ENCODE measurements at places on chromosomes 7 and 10.

GRCh38 chr7:135200821-135201331 is 10.4 kb downstream of the WDR91 start:
- no peak for DNase-seq

- no peak for DNase-seq
These were observed 103.6 kb downstream of the AHR start for GRCh38 chr7:17401791-17402627.

DNA sequence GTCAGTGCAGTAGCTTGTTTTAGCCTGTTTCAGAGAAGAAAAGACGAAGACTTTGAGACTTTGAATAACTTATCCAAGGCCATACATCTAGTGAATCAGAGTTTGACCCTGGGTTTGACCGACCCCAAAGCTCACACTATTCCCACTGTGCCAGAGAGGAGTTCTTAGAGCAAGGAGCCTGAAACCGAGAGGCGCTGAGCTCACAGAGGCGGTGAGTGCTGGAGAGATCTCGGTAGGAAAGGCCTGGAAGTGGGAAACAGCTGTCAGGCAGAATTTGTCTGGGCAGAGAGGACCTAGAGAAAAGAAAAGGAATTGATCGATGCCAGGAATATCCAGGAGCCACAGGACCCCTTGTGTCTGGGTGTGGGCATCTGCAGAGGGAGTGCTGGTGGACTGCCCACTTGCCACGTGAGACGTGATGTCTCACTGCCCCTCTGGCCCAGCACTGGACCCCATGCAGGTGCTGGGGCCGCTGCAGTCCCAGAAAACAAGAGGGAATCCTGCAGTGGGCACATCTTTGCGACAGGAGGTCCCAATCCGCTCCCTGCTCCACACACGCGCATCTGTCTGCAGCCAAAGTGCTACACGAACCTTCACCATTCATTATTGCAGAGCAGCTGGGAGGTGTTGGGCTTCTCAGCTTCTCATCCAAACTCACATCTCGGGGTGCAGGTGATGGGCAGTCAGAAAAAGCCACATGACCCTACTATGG is 6.2 kb downstream of the CALML3 start:
- peak; percentile 22 for DNase-seq

DNA sequence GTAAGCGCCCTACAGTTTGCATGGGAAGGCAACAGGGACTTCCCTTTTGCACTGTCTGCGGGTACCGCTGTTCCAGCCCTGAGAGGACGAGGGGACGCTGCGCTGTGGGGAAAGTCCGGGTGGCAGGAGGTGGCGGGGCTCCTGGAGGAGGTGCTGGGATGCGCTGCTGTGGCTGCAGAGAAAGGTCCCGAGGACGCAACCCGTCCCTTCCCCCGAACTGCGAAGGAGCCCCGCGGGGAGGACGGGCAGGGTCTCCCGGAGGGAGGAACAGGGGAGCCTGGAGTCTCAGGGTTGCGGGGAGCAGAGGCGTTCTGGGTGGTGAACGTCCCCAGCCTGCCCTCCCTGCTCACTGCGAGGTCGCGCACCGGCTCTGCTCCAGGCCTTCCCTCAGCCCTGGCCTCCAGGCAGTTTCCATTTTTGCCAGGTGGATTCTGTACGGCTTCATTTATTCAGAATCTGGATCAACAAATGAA is 91.6 kb downstream of the CXCL12 start:
- peak; percentile 59 for DNase-seq

DNA sequence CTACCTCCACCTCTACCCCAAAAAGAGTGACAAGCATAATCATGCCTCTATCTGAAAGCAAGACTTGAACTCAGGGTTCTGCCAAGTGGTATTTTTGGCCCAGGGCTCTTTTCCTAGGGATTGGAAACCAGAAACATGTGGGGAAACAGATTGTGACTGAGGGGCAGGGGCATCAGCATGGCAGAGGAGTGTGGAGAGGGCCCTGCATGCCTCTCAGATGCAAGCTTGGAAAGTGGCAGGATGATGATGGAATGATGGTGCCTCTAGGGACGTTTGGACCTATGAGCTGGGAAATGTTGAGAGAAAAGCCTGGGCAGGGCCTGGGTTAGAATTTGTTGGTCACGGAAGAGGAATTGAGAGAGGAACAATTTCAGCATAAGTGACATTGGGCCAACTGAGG is 78.4 kb upstream of the LEP start:
- no peak for DNase-seq

DNA sequence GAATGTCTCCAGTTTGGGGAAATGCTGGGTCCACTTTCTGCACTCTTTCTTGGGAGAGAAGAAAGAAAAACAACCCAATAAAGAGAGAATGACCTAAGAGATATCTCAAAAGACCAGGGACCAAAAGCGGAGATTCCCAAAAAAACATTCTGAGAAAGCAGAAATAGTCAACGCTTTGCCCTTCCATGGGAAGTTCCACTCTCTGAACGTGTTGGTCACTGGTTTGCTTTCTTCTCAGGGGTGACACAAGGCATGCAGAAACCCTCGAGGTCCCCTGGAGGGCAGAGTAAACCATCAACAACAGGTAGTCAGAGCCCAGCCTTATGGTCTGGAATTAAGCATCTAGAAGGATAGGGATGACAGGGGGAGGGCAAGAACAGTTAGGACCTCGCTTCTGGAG is 26.2 kb upstream of the AOAH start:
- DNase-seq: no peak

DNA sequence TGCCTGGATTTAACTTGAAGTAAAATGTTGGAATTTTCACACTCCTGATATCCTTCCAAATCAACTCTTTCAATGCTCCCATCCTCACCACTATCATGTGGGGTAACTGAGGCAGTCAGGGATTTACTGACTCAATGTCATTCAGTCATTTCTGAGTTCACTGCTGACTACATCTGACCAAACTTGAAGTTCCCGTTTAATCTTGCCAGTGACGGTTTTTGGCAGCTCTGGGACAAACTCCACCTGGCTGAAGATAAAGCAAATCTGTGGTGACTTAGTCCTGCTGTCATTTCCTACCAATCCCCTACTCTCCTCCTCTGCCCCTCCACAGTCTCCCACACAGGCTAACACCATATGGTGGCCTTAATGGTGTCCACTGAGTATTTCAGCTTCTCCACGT is 22.7 kb upstream of the ACSM6 start:
- DNase-seq: no peak

- DNase-seq: no peak
These were observed 26.8 kb upstream of the AQP1 start for GRCh38 chr7:30884881-30885280.

DNA sequence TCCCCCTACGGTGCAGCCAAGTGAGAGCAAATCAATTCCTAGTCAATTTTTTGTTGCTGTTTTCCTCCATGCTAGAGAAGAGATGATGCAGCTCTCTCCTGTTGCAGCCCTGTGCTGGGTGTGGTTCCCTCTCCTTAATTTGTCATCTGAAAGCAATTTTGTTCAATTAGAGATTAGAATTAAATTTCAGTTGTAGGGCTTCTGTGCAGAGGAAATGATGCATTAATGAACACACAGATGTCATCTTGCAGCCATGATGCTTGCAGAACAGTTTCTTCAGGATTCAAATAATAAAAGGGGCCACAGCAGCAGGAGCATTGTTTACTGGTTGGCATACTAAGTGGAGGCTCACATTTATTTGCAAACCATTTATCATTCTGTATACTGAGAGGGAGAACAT is 266.0 kb downstream of the AUTS2 start:
- DNase-seq: no peak

DNA sequence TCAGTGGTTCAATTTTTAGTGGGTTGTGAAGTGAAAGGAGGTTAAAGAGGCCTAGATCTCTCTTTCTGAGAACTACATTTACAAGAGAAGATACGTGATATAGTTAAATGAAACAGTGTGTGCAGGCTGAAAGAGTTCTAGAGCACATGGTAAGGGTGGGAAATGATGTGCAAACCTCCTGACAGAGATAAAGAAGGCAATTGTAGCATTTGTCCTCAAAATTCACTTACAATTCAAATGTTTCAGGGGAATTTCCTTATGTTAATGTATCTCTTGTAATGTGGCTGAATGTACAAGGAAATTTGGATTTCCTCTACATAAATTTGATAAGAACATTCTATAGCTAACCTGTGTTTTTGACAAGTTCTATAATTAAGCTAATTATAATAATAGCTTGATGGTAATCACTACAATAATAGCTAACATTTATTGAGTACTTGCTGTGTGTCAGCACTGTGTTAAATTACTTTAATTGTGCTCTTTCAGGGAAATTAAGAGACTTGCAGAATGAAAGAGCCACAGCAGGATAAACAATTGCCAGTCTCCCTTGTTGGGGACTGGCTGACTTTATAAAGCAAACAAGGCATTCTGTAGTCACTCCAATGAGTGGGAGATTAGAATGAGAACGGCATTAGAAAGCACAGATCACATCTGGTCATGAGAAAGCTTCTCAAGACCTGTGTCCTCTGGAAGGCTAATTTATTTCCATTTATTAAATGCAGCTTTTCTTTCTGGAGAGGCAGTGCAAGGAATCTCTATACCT is 139.7 kb upstream of the TMEM72 start:
- DNase-seq: no peak

DNA sequence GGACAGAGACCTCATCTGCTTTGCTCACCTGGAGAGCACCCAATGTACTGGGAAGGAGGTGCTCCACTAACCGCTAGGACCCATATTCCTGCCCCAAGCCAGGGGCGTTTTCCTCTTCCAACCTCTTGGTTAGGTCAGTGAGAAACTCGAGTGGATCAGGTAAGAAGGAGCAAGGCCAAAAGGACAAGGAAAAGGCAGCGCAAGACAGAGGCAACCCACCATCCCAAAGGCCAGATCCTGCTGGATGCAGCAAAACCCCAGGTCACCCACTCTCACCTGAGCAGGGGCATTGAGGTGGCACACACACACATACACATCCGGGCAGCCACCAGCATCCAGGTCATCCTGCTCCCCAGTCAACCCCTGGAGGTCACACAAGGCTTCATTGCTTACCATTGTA is 105.1 kb downstream of the GRID1 start:
- no peak for DNase-seq

DNA sequence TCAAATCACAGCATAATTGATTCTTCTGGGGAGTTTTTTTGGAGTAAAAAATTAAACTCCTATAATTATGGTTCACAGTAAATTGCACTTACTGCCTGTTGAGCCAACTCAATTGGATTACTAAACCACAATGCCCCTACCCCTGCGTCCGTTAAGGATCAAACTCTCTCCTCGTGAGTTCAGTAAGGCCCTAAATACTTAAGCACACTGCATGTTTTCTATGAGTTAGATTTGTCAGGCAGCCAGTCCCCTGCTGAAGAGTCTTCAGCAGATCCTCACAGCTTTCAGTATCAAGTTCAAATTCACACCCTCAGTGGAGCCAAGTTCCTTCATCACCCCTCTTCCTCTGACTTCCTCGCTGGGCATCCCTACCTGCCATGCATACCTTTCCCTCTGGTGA is 275.0 kb upstream of the BMPER start:
- DNase-seq: no peak

DNA sequence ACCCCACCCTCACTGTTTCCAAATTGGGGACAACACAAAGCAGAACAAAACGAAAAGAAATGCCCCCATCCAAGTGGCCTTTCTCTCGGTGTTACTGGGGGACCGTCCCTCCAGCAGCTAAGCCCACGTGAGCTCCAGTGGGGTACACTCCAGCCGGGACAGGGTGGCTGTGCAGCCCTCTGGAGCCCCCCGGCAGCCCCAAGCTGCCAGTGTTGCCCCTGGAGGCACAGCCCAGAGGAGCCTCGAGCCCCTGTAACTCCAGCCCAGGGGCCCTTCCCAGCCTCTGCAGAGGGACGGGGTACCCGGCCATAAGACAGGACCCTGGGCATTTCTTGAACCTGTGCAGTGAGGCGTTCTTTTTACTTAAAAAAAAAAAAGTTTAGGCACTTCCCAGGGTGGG is 124.5 kb upstream of the KCTD7 start:
- DNase-seq: no peak

GRCh38 chr7:49775949-49776443 is 2.6 kb downstream of the VWC2 start:
- peak; percentile 61 for DNase-seq

- no peak for DNase-seq
These were observed 86.0 kb upstream of the RET start for GRCh38 chr10:42990721-42991441.

- no peak for DNase-seq
These were observed 46.2 kb downstream of the MINDY4 start for GRCh38 chr7:30817371-30817767.

DNA sequence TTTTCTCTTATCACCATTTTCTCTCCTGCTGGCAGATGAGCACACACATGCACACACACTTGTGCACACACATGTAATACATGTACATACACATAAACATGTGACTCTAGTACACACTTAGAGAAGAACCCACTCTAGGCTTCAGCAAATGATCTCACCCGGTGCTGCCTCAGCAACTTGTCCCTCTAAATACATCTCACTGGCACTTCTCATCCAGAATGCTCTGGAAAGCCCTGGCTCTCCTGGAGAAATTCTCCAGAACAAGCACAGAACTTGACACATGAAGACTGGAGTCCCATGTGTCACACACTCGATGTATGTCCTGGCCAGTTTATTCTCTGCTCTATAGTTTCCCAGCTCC is 254.9 kb downstream of the ELMO1 start:
- no peak for DNase-seq

DNA sequence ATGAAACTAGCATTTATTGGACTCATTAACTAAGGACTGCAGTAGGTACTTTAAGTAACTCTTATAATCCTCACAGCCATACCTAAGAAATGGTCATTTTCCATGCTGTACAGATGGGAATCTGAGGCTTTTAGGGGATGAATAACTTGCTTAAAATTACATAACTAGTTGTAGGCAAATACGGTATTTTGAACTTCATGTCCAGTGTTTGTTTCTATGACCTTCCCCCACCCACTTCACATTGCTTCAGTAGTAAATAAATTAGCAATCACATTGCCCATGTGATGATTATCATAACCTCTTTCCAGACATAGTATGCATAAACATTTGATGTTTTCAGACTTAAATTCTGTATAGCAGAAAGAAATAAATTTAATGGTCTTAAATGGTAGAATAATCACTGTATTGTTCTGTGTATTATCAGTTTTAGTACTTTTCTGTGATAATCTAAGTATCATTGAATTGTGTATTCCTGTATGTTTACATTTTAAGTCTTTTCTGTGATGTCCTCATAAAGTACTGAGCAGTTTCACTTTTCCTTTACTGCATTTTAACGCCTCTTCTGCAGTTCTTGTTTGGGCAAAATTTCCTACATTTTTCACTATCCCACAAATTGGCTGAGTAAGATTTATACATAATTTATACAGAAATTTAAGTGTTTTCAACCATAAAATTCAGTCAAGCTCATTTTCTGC is 48.3 kb downstream of the ANKIB1 start:
- DNase-seq: no peak
